PC-3 (cell line): ENCODE measurements at places on chromosomes 12 and 14. TPM values are rescaled to one million over a fixed set of nuclear protein-coding genes. Genes with fewer than 3 reads are reported as not detected.

DNA sequence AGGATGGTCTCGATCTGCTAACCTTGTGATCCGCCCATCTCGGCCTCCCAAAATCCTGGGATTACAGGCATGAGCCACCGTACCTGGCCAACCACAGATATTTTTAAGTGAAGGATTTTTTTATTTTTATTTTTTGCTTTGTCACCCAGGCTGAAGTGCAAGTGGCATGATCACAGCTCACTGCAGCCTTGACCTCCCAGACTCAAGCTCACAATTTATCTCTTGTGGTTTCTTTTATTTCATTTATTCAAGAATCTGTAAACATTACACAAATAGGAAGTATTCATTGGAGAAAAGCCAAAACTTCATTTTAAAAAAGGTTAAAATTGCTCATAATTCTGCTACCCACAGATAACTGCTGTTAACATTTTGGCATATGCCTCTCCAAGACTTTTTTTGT, 13.3 kb downstream of the MOAP1 start:
- H3K36me3 ChIP-seq: no peaks in the 10 kb centered on the region
- H3K4me1 ChIP-seq: peaks cover 4% of the 10 kb centered on the region; the same call in 1 of the 2 replicates
- no peaks in the 10 kb centered on the region for H3K27me3 ChIP-seq
- no peak overlapping the region for H3K27ac ChIP-seq

DNA sequence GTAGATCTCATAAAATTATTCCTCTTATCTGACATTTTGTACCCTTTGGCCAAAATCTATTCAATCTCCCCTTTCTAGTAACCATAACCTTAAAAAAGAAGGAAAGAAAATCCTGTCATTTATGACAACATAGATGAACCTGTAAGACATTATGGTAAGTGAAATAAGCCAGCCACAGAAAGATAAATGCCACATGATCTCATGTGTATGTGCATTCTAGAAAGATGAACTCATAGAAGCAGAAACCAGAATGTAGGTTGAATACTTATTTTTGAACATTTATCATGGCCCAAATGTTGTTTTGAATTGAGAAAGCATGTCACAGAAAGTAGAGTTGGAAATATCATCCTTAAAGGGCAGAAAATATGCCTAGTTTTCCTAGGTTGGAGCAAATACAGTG, 1053.6 kb downstream of the SLC6A15 start:
- no peak overlapping the region for H3K4me3 ChIP-seq
- no peaks in the 10 kb centered on the region for H3K27me3 ChIP-seq
- H3K4me1 ChIP-seq: peaks cover 8% of the 10 kb centered on the region
- no peak overlapping the region for H3K27ac ChIP-seq
- DNase-seq: no peak

DNA sequence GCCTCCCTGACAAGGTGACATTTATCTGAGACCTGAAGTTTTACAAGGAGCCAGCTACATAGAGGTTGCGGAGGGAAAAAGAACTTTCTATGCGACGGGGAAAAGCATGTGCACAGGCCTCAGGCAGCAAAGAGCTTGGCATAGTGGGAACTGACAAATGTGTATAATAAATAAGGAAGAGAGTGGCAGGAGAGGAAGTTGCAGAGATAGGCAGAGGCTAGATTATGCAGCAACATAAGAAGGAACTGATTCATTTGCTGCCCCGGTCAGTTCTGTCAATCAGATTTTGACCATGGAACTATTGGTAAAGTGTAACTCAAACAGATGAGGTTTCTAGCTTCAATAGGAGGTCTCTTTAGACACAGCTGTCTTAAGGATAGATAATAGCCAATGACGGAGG, 33.7 kb upstream of the RIC8B start:
- H3K27ac ChIP-seq: no peak overlapping the region
- no peaks in the 10 kb centered on the region for H3K4me1 ChIP-seq
- no peak overlapping the region for H3K4me3 ChIP-seq

GRCh38 chr12:84689638-84690037, 223.0 kb downstream of the SLC6A15 start:
- no peak for DNase-seq
- no peak overlapping the region for H3K27ac ChIP-seq
- no peaks in the 10 kb centered on the region for H3K27me3 ChIP-seq
- H3K4me1 ChIP-seq: no peaks in the 10 kb centered on the region

GRCh38 chr12:46406352-46407027, 33.9 kb upstream of the SLC38A2 start:
- H3K27ac ChIP-seq: no peak overlapping the region

OAS2 gene
- total RNA-seq: 5.8 and 10.5 TPM in 2 replicates

LHX5 gene
- total RNA-seq: 0.23 and 0.26 TPM in 2 replicates

TSPAN11 gene
- not detected in 2 replicates for total RNA-seq

DNA sequence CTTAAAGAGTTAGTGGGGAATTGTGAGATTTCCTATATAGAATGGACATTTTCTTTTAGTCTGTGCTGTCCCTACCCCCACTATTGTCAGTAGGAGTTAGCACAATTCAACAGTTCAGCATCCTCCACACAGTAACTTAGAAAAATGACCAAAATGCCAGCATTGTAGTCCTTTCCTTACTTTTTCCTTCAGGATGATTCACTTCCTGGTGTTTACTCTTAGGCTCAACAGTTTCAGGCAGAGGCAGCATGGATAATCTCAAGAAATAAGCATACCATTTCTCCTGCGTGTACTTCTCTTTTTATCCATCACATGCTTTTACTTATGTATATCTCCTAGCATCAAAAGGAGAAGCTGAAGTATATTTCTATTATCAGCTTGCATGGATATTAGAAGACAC, 683.4 kb downstream of the SLC16A7 start:
- H3K4me3 ChIP-seq: no peak overlapping the region
- H3K4me1 ChIP-seq: peaks cover 12% of the 10 kb centered on the region
- peak; percentile 51 for DNase-seq

DNA sequence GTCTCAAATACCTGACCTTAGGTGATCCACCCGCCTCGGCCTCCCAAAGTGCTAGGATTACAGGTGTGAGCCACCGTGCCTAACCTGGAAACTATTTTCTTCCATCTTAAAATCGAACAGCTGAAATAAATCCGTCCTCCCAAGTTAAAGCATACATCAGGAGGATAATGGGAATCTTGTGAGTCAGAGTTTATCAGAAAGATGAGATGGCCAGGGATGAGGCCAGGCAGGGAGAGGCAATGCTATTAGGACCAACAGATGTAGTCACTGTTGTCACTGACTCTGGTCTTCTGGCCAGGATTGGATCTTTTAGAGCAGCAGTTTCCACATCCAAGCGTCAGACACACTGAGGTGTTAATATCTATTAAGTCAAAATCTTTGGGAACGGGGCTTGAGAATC, 61.7 kb upstream of the USP44 start:
- H3K36me3 ChIP-seq: no peaks in the 10 kb centered on the region
- DNase-seq: peak; percentile 29
- peaks cover 52% of the 10 kb centered on the region for H3K4me1 ChIP-seq
- H3K27me3 ChIP-seq: no peaks in the 10 kb centered on the region

- H3K27ac ChIP-seq: peak overlapping the region; percentile 83
- no peaks in the 10 kb centered on the region for H3K36me3 ChIP-seq
- H3K4me1 ChIP-seq: peaks cover 80% of the 10 kb centered on the region
- peak; percentile 42 for DNase-seq
Observed at GRCh38 chr12:104280111-104280510, 23.4 kb upstream of the EID3 start.

SLC17A8 gene
- total RNA-seq: not detected in 2 replicates

DNA sequence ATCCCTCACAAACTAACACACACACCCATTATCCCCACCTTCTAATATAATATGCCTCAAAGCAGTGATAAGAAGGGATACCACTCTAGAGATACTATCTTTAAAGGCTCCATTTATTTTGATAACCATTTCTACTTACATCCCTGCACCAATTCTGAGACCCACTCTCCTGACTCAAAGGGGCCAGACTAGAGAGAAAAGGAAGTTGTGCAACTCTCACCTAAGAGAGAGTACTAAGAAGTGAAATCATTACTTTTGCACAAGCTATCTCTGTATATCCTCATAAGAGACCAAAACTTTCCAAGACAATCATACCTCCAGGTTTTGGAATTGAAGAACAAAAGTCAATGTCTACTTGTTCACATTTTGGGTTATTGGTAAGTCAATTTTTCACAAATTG, 45.4 kb upstream of the USP15 start:
- no peaks in the 10 kb centered on the region for H3K36me3 ChIP-seq
- H3K4me1 ChIP-seq: peaks cover 6% of the 10 kb centered on the region; the same call in 1 of the 2 replicates
- no peak overlapping the region for H3K27ac ChIP-seq
- H3K4me3 ChIP-seq: no peak overlapping the region
- H3K27me3 ChIP-seq: peaks cover 13% of the 10 kb centered on the region

ACOT4 gene
- 3.9 and 5.1 TPM in 2 replicates for total RNA-seq

DNA sequence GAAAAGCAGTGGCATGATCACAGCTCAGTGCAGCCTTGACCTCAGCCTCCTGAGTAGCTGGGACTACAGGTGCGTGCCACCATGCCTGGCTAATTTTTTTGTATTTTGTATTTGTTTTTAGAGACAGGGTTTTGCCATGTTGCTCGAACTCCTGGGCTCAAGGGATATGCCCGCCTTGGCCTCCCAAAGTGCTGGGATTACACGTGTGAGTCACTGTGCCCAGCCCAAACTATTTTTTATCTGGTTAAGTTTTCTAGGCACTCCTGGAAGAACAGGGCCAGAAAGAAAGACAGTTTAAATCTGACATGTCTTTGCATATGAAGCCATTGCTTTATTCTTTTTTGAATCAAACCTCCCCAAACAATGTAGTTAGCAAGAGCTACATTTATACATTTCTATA, 27.5 kb upstream of the PTGR2 start:
- peak overlapping the region; percentile 44; the same call in 1 of the 2 replicates for H3K27ac ChIP-seq
- no peaks in the 10 kb centered on the region for H3K27me3 ChIP-seq
- peak; percentile 47 for DNase-seq
- H3K4me3 ChIP-seq: no peak overlapping the region

IL26 gene
- total RNA-seq: not detected in 2 replicates

TMEM30B gene
- total RNA-seq: 70.6 and 85.3 TPM in 2 replicates

DNA sequence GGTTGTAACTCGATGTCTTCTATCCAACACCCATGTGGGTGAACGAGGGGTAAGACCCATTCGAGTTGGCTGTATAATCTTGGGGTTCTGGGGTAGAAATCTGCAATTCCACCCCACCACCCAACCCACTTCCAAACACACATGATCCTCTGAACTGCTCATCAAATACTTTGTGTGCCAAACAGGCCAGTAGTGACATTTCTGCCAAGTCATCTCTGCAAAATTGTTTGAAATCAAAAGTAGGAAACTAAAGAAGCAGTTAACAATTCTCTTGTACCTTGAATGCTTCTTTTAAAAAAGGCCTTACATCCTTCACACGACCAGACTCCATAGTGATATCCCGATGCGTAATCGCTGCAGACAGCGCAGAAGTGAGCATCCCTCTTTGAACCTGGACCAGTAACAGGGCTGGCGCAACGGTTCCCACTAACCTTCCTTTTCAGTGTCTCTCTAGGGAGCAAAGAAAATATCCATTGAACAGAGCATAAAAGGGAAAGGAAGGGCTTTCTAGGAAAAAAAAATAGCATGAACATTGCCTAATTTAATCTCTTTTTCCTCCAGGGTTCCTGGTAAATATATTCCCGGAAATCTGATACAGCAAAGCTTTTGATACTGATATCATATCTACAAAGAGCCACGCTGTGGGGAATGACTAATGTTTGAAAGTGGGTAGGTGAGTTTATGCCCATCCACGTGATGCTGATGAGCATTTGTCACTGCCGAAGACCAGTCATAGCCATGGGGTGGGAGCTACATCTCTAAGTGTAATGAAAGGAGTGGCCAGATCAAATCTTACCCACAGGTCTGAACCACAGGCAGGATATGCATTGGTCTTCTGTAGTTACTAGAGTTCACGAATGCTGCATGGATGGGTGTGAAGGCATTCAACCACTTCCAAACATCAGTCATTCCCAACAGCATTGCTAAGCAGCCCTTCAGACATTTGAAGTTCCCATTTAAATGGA, 14.2 kb downstream of the ESR2 start:
- no peak overlapping the region for H3K27ac ChIP-seq
- H3K27me3 ChIP-seq: no peaks in the 10 kb centered on the region
- peaks cover 4% of the 10 kb centered on the region; the same call in 1 of the 2 replicates for H3K4me1 ChIP-seq
- DNase-seq: peak; percentile 61

ESPL1 gene
- 31.6 and 37.3 TPM in 2 replicates for total RNA-seq

GRCh38 chr12:51071663-51072062, 11.7 kb downstream of the CSRNP2 start:
- no peaks in the 10 kb centered on the region for H3K4me1 ChIP-seq
- H3K4me3 ChIP-seq: no peak overlapping the region
- H3K27me3 ChIP-seq: no peaks in the 10 kb centered on the region
- no peak for DNase-seq
- H3K36me3 ChIP-seq: peaks cover 38% of the 10 kb centered on the region

- H3K4me1 ChIP-seq: peaks cover 12% of the 10 kb centered on the region
- H3K27me3 ChIP-seq: no peaks in the 10 kb centered on the region
- no peaks in the 10 kb centered on the region for H3K36me3 ChIP-seq
- DNase-seq: peak; percentile 50
Observed at GRCh38 chr12:109696485-109697269, 16.9 kb upstream of the FAM222A start.

- H3K27ac ChIP-seq: no peak overlapping the region
- no peaks in the 10 kb centered on the region for H3K36me3 ChIP-seq
- no peak overlapping the region for H3K4me3 ChIP-seq
- peaks cover 84% of the 10 kb centered on the region for H3K27me3 ChIP-seq
Observed at GRCh38 chr14:96616161-96616721, 114.1 kb downstream of the PAPOLA start.

CLEC9A gene
- total RNA-seq: not detected in 2 replicates

DNA sequence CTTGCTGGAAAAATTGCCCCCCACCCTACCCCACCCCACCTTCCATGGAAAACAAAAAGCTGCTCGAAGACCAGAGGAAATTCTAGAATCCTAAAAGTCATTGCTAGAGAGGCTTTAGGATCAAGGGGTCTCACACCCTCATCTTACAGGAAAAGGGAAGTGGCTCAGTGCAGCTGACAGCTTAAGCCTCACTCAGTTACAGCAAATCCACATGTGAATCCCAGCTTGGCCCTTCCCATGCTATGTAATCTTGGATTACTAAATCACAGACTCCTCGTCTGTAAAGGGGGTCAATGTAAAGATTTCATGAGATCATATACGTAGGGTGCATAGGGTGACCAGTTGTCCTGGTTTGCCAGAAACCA, 25.9 kb downstream of the CMKLR1 start:
- no peak overlapping the region for H3K27ac ChIP-seq
- H3K4me1 ChIP-seq: no peaks in the 10 kb centered on the region
- peaks cover 30% of the 10 kb centered on the region; the same call in 1 of the 2 replicates for H3K27me3 ChIP-seq
- H3K36me3 ChIP-seq: no peaks in the 10 kb centered on the region
- no peak overlapping the region for H3K4me3 ChIP-seq
- no peak for DNase-seq

- no peak for DNase-seq
- H3K27me3 ChIP-seq: peaks cover 7% of the 10 kb centered on the region
- H3K27ac ChIP-seq: no peak overlapping the region
- H3K4me3 ChIP-seq: no peak overlapping the region
- H3K36me3 ChIP-seq: no peaks in the 10 kb centered on the region
Observed at GRCh38 chr14:47153746-47154145, 502.2 kb upstream of the RPL10L start.
